ENCODE measurements at places on chromosomes 12 and 14.

DNA sequence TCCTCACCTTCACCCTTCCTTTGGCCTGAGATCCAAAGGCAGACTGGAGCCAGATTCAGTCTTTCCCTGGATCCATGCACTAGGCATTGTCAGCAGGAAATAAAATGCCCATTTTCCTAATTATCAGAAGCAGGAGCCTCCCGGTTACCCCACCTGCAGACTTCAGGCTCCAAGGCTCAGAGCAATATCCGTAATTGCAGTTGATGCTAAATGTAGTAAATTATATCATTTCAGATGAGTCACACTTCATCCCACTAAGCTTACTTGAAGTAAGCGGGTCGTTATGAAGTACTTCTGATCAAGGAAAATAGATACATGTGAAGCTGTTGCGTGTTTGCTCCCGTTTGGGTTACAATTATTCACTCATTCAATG is 110.7 kb upstream of the SFSWAP start:
- DNase-seq = no peak

GRCh38 chr14:96167224-96168148 is 37.2 kb upstream of the BDKRB2 start:
- DNase-seq = no peak

DNA sequence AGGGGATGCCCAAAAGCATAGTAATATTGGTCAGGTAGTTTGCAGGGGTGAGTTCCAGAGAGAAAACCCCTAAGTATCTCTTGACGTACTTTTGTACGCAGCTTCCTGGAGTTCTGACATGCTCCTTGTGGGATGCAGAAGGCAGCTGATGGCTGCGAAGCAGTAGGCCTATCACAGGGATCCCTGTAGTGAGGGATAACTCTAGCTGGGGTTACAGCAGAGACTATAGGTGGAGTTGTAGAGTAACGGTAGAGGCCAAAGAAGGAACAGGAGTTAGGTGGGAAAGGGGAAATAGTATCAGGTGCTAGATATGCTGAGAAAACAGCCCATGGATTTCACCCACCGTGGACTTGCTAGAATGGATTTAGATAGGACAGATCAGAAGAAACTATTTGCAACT is 37.3 kb downstream of the MGST1 start:
- no peak for DNase-seq

- DNase-seq = no peak
Measured at GRCh38 chr12:47907851-47908454, 3.2 kb upstream of the VDR start.

- DNase-seq = no peak
Measured at GRCh38 chr12:108839890-108840230, 17.5 kb downstream of the SSH1 start.

DNA sequence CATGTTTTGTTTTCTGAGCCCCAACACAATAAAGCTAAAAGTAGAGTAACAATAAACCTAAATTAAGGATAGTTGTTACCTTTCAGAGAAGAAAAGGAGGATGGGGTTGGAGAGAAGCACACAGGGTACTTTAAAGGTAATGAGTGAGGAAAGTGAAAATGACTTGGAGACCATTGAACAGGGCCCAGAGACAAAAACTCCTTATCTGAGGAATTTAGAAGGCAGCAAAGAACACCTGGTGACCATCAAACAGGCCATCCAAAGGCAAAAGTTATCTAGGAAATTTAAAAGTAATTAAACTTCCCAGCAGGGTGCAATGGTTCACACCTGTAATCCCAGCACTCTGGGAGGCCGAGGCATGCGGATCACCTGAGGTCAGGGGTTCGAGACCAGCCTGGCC is 39.0 kb upstream of the CEP83 start:
- DNase-seq = no peak

- DNase-seq = no peak
Measured at GRCh38 chr14:101492716-101493115, 68.6 kb upstream of the DIO3 start.

DNA sequence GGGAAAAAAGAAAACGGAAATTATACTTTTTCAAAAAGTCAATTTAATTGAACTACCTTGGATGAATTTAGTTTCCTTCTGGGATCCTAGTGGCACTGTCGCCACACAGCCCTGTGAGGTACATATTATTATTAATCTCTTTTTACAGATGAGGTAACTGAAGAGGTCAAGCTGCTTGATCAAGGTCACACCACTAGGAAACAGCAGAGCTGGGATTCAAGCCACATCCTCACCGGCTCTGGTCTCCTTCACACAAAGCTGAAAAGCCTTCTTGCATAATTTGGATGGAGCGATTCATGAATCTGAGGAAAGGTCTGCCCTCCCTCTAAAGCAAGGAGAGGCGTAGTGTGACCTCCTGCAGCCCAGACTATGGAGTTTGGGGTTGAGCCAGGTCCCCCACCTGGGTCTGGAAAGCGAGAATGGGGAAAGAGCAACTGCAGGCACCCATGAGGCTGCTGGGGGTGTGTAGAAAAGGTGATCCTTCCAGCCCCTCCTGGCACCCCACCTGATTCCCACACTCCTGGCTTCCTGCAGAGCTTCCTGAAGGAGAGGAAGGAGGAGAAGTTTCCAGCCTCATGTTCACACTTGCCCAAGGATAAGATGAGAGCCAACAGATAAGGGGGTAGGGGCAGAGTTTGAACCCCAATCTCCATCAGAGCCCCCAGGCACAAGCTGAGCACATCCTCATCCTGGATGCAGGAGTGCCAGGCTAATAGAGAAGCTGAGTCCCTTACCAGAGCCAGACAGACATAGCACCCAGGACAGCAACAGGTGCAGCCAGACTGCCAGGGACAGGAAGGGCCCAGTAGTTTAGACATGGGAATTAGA is 3.9 kb upstream of the KRT79 start:
- DNase-seq = no peak

DNA sequence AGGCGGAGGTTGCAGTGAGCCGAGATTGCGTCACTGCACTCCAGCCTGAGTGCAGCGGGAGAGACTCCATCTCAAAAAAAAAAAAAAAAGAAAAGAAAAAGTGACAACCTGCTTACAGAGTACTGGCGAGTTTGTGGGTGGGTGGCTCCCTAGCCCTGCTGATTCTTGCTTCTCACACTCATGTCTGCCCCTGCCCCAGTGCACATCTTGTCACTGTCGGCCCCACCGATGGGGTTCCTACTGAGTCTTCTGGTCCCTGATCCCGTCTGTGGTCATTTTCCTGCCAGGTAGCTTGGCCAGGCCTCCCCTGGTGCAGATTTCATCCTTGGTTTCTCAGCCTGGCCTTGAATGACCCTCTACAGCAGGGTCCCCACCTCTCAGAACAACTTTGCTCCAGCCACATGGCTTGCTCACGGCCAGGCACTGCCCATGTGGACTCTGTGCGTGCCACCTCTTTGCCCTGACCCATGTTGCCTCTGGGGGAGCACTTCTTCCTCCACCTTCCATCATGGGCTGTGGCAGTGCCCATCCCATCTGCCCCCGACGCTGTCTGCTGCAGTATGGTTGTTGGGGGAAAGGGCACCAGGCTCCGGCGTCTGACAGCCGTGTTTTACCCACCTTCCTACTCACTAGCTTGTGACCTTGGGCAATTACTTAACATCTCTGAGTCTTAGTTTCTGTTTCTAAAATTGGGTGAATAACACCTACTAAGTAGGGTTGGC is 2.1 kb upstream of the PTPN6 start:
- peak; percentile 70 for DNase-seq

GRCh38 chr14:41299924-41300323 is 306.8 kb upstream of the LRFN5 start:
- no peak for DNase-seq

- no peak for DNase-seq
Measured at GRCh38 chr12:75632442-75632841, 121.0 kb upstream of the KRR1 start.

- no peak for DNase-seq
Measured at GRCh38 chr14:100438678-100439592, 115.8 kb downstream of the SLC25A47 start.

GRCh38 chr14:94536836-94537235 is 24.4 kb upstream of the SERPINA4 start:
- DNase-seq = no peak

DNA sequence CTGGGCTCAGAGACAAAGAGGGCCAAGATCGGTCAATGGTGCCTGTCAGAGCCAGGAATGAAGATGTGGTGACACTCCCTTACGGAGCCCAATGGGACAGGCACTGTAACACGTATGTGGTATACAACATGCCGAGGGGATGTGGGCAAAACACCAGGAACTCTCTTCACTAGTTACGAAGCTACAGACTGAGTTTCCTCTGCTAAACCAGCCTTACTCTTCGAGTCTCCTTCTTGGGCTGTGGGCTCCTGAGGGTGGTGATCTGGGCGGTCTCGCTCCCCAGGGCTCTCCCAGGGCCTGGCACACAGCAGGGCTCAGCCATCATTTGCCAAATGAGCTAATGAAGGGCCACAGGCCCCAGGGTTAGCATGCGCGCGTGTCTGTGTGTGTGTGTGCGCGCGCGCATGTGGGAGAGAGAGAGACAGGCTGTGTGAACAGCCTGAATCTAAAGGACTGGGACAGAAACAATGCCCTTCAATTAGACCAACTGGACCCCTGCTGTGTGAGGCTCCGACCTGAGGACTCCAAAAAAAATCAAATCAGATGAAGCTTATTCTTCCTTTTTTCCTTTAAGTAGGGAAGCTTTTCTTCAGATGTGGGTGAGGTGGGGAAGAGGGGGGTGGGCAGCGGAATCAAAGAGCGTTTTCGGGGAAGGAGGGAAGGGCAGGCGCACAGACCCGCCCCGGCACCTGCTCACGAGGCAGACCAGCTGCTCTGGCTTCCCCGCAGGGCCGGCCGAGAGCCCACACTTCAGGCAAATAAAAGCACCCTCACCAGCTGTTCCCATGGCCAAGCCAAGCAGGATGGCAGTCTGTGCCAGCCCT is 42.5 kb downstream of the CCDC88C start:
- DNase-seq = no peak

DNA sequence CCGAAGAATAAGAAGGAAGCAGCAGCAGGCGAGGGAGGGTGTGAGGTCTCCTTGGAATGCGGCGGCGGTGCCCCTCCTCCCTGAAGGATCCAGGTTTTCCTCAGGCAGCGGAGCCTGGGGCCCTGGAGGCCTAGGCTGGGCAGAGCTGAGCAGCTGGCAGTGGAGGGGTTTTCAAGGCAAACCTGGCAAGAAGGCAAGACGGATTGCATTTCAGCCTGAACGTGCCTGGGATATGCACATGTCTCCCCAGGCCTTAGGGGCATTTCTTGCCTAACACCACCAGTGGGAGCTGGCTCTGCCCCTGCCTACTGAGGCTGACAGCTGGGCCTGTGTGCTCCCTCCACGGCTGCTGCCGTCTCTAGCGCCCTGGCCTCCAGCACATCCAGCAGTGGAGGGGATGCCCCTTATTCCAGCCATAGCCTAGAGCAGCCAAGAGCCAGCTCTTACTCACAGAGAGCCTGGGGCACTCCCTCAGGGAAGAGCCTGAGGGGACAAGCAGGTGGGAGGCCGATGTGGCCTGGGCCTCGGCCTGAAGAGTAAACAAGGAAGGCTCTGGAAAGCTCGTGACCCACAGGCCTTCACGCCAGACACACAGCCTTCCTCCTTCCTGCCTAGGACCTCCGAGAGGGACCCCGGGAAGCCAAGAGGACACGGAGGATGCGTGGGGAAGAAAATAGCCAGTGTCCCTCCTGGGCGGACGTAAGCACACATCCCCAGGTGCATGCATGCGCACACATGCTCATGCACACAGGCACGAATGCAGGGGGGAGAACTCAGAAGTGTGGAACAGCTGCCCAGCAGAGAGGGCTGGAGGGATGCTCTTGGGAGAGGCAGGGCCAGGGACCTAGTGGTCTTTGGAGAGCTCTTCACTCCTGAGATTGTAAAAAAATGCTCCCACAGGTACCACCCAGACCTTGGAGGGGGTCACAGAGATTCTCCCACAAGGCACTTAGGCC is 23.0 kb upstream of the EIF2B2 start:
- DNase-seq = no peak

DNA sequence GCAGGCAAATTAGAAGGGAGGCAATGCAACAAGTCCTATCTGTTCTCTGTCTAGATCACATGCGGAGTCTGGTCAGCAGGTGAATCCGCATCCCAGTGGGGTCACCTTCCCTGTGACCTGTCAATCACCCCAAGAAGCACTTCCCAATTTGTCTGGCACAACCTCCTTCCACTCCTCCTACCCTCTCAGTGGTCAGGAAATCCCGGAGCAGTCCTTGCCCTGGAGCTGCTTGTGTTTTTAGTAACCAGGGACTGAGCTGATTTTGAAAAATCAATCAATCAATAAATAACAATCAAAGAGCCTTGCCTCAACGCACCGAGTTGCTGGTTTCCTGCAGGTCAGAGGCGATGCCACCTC is 572 bp upstream of the ACSS3 start:
- peak; percentile 47 for DNase-seq

DNA sequence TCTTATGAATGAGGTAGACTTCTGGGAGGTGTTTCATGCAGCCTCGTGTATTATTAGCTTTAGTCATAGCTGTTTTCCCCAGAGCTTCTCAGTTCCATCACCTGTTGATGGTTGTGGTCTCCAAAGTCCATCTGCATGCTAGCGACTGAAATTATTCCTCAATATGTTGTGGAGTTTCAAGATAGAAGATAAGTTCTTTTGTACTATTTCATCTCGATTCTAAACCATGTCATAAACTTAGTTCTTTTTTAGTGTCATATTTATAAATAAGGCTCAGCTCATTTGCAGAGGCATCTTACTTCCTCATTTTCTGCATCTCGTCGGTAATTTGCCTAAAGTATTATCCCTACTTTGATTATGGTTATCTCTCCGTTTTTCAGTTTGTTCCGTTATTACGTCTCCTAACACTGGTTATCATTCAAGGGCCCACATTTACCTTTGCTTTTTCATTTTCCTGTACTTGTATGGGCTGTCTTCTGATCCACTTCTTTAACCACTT is 119.1 kb downstream of the ITPR2 start:
- DNase-seq = no peak

Data from left lung (tissue), 14 donors.